Activated T-helper 17 cell treated with anti-CD3 and anti-CD28 coated beads, Interleukin-2, amount 50 U/mL, for 72 hours (primary cell): ENCODE measurements at places on chromosomes 5 and 9.

- ATAC-seq, result no peak
Observed at GRCh38 chr5:1474866-1475543, 29.8 kb upstream of the SLC6A3 start.

DNA sequence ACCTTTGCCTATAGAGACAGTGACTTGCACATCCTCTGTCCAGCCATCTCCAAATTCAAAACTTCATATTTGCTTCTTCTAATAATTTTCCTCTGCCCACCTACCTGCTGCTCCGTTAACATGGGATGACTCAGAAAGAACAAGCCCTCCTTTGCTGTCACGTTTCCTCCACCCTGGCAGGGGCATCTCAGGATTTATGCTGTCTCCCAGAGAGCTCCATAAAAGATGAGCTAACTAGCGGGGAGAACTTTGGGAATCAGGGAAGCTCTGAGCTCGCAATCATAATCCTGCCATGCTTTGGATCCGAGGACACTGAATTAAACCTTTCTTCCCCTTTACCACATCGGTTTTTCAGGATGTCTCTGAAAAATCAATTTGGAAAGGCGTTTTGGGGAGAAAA, 78.4 kb upstream of the FSTL4 start:
- no peak for ATAC-seq

DNA sequence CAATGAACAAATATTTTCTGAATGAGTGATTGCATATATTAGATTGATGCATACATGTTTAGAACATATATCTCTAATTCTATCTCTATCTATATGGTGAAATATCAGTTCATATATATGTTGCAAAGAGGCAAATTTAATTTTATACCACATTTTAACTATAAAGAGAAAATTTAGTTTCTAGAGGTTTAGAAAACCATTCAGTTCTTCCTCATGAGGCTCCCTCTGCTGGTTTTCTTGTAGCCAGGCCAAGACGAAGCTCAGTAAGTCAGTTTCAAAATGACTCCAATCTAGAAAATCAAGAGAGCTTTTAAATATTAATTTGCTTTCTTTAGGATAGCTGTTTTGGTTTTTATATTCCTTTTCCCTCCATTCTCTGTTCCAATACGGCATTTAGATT, 312.1 kb downstream of the TMEM232 start:
- no peak for ATAC-seq

DNA sequence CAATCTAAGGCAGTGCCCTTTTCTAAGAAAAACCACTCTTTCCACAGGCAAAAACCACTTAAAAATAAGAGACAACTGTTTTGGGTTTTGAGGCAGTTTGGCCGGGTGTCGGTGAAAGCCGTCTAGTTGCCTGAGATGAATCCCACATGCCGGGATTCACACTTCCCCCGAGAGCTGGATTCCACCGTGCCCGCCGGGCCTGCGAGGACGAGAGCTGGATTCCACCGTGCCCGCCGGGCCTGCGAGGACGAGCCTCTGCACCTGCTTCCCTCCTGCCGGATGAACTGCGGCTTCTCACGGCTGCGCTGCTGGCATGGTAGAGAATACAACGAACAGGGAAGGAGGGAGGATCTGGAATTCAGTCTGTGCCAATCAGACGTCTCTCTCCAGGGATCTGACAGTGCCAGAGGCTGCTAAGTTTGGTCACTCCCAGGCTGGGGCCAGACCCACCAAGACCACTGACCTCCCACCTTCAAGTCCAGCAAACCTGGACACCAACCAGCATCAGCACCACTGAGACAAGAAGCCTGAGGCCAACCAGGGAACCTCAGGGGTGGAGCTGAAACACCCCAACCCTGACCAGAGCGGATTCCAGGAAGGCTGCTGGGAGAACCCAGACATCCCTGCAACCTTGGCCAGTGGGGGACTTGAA, 23.0 kb downstream of the VAV2 start:
- no peak for ATAC-seq

DNA sequence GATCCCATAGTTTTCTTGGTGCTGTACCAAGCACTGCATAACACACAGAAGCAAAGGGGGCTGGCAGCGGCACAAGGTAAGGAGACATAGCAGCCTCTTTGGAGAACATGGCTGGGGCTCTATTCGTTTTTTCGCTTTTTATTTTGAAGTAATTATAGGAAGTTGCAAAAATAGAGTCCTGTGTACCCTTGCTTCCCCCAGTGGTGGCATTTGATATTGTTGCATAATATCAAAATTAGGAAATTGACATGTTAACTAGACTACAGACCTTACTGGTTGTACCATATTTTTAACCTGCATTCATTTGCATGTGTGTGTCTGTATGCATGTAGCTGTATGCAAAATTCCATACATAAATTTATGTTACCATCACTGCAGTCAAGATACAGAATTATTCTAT, 6.6 kb upstream of the UBQLN1 start:
- no peak for ATAC-seq

DNA sequence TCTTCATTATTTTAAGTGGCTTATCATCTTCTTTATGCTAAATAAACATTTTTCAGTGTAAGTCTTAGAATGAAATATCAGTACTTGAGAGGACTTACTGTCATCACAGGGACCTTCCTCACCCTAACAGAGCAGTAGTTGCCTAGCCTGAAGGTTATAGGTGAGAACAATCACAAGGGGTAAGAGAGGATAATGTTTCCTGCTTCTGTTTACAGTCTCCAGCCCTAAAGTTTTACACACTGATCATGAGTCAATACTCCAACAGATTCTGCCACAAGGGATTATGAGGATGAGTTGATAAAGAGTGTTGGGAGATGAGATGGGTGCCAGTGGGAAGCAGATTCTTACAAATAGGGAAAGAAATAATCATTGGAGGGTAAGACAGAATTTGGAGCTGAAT, 265.1 kb upstream of the DAB2 start:
- no peak for ATAC-seq

DNA sequence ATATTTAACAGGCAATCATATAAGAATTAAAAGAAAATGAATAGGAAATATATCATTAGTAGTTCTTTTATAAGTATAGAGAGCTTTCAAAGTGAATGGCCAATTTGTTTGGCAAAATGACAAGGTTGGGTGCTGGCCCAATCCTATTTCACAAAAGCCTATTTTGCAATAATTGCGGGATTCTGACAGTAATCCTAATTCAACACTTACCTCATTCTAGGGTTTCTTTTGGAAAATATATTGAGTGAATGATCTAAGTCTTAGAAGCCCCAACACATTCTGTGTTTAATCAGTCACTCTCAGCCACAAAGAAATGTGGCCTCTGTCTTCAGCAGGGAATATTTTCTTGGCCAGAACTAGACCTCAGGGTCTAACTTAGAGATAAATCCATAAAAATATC, 835.9 kb upstream of the ZNF608 start:
- ATAC-seq, result no peak

DNA sequence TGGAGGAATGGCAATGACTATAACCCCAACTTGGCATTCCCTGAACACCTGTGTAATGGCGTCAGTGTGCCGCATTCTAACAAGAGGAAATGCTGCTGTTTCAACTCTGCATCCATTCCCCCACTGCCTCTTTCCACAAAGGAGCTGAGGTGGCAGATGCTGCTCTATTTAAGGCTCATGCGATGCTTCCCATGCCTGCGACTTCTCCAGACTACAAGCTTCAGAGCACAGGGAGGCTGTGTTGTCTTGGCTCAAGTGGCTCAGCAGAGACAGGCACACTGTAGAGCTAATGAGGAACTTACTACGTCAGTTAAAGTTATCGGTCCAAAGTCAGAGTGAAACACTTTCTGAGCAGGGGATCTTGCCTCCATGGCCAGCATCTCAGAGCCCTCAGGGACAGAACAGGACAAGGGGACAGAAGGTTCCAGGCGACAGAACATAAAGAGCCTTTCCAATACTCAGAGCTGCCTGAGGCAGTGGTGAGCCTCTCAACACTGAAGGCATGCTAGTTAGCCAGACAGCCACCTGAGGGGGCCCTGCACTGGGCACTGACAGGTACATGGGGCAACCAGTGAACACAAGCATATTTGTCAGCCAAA, 21.8 kb downstream of the TNIP1 start:
- ATAC-seq, result no peak

- no peak for ATAC-seq
Observed at GRCh38 chr5:109833946-109834345, 144.2 kb downstream of the MAN2A1 start.

- no peak for ATAC-seq
Observed at GRCh38 chr5:21693591-21693990, 1159.6 kb downstream of the CDH12 start.

- no peak for ATAC-seq
Observed at GRCh38 chr5:89900346-89900745, 509.2 kb downstream of the CETN3 start.

DNA sequence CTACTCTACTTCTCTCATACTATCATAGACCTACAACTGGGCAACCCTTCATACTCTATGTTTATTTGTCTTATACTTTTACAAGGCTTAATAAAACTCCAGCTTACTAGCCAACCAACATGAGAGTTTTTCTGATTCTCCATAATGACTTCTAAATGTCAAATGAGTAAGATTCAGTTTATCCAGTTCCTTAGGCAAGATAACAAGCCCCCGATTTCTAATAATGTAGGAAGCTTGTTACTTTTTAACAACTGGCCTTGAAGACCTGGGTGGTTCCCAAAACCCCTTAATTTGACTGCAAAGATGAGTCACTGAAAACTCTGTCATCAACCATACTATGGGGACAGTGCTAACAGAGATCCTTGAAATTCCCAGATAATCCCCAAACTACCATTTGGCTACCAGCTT, 294.6 kb upstream of the ACTBL2 start:
- no peak for ATAC-seq

DNA sequence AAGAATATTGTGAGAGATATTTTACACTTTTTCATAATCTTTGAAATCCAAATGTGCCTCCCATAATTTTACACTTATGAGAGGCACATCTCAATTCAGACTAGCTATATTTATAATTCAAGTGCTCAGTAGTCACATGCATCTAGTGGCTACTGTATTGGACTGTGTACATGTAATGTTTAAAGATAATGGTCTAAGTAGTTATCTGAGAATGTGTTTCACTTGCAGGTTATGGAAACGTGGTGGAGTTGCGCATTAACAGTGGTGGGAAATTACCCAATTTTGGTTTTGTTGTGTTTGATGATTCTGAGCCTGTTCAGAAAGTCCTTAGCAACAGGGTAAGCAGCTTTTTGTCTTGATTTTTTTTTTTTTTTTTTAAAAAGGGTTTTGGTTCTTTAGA, 28.8 kb downstream of the G3BP1 start:
- ATAC-seq, result no peak

DNA sequence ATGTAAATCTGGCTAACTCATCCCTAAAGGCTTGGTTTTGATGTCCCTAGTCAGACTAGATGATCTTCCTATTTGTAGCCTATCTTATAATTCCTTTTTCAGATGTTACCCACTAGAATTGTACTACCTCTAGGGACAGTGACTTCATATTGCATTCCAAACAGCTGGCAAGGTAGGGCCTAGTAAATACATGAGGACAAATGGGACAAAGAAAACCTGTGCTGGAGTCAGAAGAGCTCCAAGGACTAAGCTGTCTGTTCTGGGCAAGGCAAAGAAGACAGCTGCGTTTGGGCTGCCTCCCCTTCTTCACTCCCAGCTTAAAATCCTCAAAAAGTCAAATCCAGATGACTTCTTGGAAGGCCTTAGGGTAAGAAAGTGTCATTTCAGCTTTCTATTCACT, 10.0 kb downstream of the DMXL1 start:
- ATAC-seq, result no peak

GRCh38 chr9:132755096-132755495, 84.8 kb downstream of the GTF3C4 start:
- no peak for ATAC-seq

GRCh38 chr9:16729651-16730050, 140.8 kb downstream of the BNC2 start:
- ATAC-seq, result no peak

GRCh38 chr9:111436571-111436970, 47.6 kb downstream of the ECPAS start:
- ATAC-seq, result no peak

DNA sequence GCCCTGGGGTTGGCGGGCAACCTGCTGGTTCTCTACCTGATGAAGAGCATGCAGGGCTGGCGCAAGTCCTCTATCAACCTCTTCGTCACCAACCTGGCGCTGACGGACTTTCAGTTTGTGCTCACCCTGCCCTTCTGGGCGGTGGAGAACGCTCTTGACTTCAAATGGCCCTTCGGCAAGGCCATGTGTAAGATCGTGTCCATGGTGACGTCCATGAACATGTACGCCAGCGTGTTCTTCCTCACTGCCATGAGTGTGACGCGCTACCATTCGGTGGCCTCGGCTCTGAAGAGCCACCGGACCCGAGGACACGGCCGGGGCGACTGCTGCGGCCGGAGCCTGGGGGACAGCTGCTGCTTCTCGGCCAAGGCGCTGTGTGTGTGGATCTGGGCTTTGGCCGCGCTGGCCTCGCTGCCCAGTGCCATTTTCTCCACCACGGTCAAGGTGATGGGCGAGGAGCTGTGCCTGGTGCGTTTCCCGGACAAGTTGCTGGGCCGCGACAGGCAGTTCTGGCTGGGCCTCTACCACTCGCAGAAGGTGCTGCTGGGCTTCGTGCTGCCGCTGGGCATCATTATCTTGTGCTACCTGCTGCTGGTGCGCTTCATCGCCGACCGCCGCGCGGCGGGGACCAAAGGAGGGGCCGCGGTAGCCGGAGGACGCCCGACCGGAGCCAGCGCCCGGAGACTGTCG, 976 bp downstream of the RXFP3 start:
- ATAC-seq, result no peak
